ENCODE measurements at places on chromosomes 1 and 21. TPM values are rescaled to one million over a fixed set of nuclear protein-coding genes. Genes with fewer than 3 reads are reported as not detected.

DNA sequence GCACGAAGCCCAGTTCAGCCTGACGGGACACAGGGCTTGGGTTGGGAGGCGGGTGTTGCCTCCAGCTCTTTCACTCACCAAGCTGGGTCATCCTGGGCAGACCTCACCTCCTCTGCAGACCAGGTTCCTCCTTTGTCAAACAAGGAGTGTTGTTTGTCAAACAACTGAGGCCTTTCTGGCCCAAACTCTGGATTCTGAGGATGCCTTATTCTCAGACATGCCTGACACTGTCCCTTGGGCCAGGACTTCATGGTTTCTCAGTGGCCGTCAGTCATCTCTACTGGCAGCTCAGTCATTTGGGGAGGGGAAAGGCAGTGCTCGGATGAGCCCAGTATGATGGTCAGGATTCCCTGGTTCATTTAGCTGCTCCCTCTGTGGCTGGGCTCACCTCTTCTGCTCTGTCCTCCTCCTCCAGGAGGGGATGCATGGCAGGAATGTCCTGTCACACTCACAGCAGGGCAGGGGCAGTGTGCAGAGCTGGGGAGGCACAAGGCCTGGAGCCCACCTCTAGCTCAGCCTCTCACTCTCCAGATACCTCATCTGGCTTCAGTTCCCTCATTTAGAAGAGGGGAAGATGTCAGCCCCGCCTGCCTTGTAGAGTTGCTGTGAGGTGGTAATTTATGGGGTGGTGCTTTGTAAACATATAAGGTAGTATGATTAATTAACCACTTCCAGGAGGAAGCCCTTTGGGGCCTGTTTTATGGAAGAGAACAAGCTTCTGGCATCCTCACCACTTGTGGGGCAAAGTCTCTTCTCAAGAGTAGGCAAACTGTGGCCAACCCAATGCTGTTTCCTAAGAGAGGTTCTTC lies 20.6 kb downstream of the SLC2A1 start:
- peak; percentile 61 for DNase-seq
- no peaks in the 10 kb centered on the region for H3K27me3 ChIP-seq
- H3K36me3 ChIP-seq, result no peaks in the 10 kb centered on the region

DNA sequence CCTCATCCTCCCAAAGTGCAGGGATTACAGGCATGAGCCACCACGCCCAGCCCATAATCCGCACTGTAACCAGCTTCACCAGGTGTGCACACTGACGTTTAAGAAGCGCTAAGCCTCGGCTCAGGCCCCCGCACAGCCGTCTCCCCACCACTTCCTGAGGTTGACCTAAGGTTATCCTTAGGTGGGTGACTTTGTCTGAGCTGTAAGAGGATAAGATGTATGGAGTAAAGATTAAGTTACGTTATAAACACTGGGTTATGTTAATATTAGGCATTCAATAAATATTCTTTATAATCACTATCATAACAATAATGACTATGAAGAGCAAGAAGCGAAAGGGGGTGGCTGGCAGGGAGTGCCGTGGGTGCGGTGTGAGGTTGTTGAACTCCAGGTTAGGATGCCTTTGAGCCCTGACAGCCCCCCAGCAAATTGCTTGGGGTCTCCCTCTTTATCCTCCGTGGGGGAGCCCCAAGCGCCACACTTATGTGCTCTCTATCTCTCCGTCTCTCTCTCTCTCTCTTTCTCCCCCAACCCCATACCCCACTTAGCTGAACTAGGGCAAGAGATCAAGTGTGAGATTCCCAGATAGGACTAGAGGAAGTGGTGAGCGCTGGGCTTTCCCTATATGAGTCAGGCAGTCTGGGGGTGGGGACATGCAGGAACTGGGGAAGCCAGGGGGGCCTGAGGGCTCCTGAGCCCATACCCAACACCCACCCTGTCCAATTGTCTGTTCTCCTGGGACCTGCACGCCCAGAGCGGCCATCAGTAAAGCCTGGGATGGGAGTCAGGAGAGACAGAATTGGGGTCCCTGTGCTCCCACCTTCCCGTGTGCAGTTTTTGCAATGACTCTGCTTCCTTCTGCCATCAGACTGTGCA lies 7.6 kb downstream of the EFHD2 start:
- peak overlapping the region; percentile 76 for H3K27ac ChIP-seq
- H3K4me3 ChIP-seq, result no peak overlapping the region
- H3K27me3 ChIP-seq, result no peaks in the 10 kb centered on the region
- H3K36me3 ChIP-seq, result no peaks in the 10 kb centered on the region

DNA sequence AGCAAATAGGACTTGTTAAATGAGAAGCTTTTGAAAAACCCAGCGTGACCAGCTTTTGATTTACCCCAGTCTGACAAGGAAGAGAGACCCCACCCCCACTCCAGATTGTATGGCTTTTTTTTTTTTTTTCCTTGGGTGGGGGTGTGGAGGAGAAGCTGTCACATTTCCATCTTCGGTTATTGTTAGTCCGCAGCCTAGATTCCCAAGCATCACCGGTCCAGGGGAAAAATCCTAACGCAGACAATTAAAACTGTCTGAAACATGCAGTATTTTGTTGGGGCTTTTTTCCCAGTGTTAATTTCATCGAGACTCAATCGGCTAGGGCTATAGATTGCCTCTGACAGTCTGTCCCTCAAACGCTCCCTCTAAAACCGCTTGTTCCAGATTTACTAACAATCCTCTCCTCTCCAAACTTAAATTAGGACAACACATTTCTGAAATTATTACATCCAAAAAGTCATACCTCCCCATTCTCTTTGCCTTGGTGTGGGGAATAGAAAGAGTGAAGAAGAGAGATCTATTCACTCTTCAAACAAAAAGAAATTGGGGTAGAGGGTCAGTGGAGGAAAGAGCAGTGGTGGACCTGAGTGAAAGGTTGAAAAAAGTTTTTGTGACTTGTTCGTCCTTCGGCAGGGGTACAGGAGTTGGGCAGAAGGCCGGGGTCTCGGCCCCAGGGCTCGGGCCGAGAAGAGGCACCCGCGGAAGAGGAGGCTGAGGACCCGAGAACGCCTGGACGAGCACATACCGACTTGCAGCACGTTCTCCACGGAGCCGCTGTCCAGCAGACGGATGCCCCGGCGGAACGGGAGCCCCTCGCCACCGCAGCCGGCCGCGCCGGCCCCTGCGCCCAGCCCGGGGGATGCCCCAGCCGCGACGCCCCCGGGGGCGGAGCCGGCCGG lies 1.1 kb downstream of the ZSWIM5 start:
- no peaks in the 10 kb centered on the region for H3K27me3 ChIP-seq
- H3K4me3 ChIP-seq, result peak overlapping the region; percentile 85
- H3K27ac ChIP-seq, result no peak overlapping the region
- peak; percentile 57 for DNase-seq

Gene SERTAD4
- total RNA-seq, result 4.2 TPM

Gene PRDM16
- total RNA-seq, result 6.1 TPM

Data from colonic mucosa (tissue), 4 donors.